Left ventricle myocardium inferior (tissue), 1 donor: ENCODE measurements at places on chromosomes 4 and X.

GRCh38 chr4:59960143-59960542 lies 1240.0 kb upstream of the ADGRL3 start:
- peak; percentile 24 for DNase-seq

- no peak for DNase-seq
These were observed at the start of gene AMER1 for GRCh38 chrX:64205441-64205734. TSS of gene AMER1 (minus strand) at chrX:64205708. CDS start at chrX:64193286, 12,422 bp downstream.

- no peak for DNase-seq
These were observed 474.6 kb downstream of the EPHA5 start for GRCh38 chr4:65195666-65196065.

GRCh38 chrX:68532831-68533533 lies 34.1 kb downstream of the YIPF6 start:
- no peak for DNase-seq

GRCh38 chr4:116055857-116056827 lies 942.7 kb upstream of the NDST4 start:
- DNase-seq: no peak

GRCh38 chr4:38757945-38758600 lies 24.7 kb downstream of the TLR10 start:
- no peak for DNase-seq

- peak; percentile 38 for DNase-seq
These were observed 767 bp upstream of the SMIM20 start for GRCh38 chr4:25913056-25913850.

- no peak for DNase-seq
These were observed 58.6 kb upstream of the PRSS48 start for GRCh38 chr4:151218343-151218742.

- DNase-seq: no peak
These were observed 597.2 kb upstream of the GRIA3 start for GRCh38 chrX:122586831-122587230.

GRCh38 chr4:8344377-8344776 lies 74.8 kb downstream of the HTRA3 start:
- no peak for DNase-seq

DNA sequence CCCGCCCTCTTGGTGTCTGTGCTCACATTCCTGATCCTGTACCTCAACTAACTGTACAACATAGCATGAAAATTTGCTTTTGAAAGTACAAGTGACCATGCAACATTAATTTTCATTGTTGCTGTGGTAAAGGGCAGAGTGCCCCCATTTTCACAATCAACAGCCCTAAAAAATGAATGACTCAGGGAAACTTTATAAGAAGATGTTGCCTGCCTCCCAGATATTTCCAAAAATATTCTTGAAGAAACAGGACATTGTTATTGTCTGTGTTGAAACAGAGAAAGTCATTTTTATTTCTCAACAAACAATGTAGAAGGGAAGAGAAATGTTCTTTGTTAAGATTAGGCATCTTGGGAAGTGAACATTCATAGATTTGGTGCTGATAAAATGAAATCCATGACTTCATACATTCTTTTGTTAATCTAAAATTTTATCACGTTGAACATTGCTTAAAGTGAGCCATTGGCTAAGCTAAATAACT lies 113.9 kb upstream of the ANXA3 start:
- no peak for DNase-seq

GRCh38 chr4:101140228-101140627 lies 207.1 kb downstream of the PPP3CA start:
- no peak for DNase-seq

- DNase-seq: no peak
These were observed 119.7 kb downstream of the MGST2 start for GRCh38 chr4:139785356-139785755.

- no peak for DNase-seq
These were observed 154.7 kb downstream of the BEND2 start for GRCh38 chrX:18065956-18066355.

GRCh38 chrX:72137846-72138495 lies 6.3 kb upstream of the RTL5 start:
- DNase-seq: no peak

DNA sequence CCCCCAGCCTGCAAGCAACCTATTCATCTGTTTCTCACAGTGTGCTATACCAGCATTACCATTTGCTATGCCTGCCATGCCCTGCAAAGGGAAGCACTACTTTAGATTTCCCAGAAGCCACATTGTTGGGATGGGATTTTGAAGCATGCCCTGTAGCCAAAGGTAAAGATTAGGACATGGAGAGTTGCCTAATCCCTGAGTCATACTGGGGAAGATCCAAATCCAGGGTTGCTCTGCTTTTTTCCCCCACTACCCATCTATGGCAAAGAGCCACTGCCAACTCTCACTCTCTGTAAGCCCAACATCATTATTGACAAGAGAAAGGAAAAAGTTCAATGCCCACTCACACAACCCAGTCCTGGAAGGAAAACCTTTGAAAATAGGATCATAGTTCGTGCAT lies 36.7 kb upstream of the TMEM164 start:
- DNase-seq: no peak

DNA sequence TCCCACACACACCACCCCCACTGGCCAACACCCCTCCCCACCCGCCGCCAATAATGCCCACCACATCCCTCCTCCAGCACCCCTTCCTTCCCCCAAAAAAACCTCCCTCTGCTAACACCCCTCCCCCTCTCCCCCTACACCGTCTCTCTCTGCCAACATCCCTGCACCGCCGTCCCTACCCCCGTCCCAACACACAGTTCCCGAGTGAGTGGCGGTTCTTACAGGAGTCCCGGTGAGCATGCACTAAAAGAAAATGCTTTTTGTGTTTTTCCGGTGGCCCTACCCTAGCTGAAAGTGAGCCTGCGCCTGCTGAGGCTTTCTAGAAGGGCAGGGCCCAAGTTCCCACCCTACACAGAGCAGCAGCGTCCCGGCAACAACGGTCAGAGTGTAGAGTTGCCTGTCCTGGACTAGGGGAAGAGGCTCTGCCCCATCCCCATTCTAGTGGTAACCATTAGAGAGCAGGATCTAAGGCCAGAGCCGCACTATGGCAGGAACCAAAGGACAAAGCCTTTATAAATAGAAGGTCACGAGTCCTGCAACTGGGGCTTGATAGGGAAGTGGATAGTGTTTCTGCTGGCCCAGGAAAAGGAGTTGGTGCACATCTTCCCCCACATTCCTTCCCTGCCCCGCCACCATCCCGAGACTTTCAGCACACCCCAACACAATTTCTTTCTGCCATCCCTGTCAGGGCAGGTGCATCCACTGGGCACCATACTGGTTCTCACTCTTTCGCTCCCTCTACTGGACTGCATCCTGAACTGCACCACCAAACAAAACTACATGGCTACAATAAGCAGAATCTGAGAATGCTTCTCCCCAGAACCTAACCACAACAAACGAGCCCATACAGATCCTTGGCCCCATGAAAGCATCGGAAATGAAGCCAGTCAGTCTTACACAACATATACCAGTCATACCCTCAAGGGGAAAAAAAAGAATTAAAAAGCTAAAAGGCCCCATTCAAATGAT lies 78.1 kb upstream of the PAGE3 start:
- DNase-seq: no peak

GRCh38 chr4:184039963-184040383 lies 134.9 kb downstream of the STOX2 start:
- DNase-seq: no peak

GRCh38 chr4:182301736-182302135 lies 58.5 kb downstream of the TENM3 start:
- DNase-seq: no peak

DNA sequence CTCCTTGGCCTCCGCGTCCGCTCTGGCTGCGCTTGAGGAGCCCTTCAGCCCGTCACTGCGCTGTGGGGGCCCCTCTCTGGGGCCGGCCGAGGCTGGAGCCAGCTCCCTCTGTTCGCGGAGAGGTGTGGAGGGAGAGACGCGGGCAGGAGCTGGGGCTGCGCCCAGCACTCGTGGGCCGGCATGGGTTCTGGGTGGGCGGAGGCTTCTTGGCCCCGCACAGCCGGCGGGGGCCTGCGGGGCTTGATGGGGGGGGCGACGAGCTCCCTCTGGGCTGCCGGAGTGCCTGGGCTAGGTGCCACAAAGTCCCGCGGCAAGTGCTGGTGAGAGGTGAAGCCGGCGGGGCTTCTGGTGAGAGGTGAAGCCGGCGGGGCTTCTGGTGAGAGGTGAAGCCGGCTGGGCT lies 61.9 kb downstream of the ANKRD50 start:
- no peak for DNase-seq

GRCh38 chr4:95204873-95205272 lies 343.9 kb downstream of the UNC5C start:
- no peak for DNase-seq

GRCh38 chr4:10333942-10334341 lies 123.3 kb downstream of the ZNF518B start:
- no peak for DNase-seq

DNA sequence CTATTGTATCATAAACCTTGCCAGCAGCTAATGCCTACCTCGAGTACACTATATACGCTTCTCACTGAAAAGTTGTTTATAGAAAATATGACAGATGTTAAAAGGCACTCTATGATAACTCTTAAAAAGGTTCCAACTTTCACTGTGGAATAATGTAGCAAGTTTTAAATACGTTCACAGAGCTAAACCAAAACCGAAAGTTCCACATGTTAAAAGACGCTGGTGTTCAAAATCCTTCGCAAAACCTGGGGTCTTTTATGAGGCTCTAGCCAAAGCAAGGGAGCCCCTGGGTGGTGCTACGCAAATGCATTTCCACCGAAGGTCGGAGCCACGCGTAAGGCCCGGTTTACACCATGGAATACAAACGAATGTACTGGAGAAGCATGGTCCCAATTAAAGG lies 103.7 kb upstream of the TENM3 start:
- DNase-seq: no peak

GRCh38 chr4:168731706-168732414 lies 235.0 kb downstream of the PALLD start:
- DNase-seq: no peak

- DNase-seq: no peak
These were observed 290.7 kb upstream of the FAM241A start for GRCh38 chr4:111854494-111855087.

DNA sequence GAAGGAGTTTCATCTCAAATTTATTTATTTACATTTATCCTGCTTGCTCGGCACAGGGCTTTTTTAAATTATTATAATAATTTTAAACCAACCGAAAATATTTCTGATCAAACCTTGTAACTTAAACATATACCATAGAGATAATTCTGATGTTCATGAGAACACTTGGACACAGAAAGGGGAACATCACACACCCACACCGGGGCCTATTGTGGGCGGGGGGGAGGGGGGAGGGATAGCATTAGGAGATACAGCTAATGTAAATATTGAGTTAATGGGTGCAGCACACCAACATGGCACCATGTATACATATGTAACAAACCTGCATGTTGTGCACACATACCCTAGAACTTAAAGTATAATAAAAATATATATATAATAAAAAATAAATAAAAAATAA lies 2.9 kb downstream of the ANXA5 start:
- DNase-seq: no peak

DNA sequence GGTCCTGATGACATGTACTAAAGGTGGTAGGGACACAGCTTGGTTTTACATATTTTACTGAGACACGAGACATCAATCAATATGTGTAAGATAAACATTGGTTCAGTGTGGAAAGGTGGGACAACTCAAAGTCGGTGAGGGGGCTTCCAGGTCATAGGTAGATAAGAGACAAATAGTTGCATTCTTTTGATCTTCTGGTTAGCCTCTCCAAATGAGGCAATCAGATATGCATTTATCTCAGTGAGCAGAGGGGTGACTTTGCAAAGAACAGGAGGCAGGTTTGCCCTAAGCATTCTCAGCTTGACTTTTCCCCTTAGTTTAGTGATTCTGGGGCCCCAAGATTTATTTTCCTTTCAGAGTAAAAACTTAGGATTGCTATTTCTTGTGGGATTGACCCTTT lies 706.9 kb downstream of the GLUD2 start:
- DNase-seq: no peak
